NCI-H2081 treated with DMSO at 0.1 percent for 48 hours (cell line): ENCODE measurements at places on chromosomes 6 and 20.

- no peak for DNase-seq
These were observed 99.5 kb upstream of the BHLHE23 start for GRCh38 chr20:63106108-63106764.

GRCh38 chr6:130043344-130043743 lies 25.0 kb downstream of the L3MBTL3 start:
- DNase-seq, result no peak

GRCh38 chr6:136526196-136526930 lies 23.9 kb downstream of the MAP7 start:
- no peak for DNase-seq

DNA sequence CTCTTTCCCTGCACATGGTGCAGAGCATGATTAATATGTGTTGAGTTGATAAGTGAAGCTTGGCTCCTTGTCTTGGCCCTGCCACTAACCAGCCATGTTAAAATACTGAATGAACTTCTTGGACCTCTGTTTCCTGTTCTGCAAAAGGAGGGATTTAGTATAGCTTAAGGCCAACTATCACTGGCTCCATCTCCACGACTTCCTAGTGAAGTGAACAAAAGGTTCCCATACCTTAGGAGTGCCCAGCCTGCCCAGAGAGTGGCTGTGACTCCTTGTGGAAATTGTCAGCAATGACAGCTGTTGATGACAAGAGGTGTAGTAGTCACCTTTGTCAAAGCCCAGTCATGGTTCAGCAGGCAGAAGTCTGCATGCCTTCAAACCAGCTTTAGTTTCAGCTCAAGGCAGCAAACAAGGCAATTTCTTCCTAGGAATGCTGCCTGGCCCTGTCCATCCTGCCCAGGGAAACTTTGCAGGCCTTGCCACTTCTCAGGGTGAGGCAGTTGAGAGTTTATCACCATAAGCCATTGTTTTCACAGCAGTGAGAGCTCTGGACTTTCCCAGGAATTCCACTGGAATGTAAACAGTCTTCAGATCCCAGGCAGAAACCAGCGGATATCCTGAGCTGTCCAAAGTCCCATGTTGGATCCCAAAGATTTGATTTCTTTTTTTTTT lies 169.7 kb upstream of the TNFAIP3 start:
- no peak for DNase-seq

DNA sequence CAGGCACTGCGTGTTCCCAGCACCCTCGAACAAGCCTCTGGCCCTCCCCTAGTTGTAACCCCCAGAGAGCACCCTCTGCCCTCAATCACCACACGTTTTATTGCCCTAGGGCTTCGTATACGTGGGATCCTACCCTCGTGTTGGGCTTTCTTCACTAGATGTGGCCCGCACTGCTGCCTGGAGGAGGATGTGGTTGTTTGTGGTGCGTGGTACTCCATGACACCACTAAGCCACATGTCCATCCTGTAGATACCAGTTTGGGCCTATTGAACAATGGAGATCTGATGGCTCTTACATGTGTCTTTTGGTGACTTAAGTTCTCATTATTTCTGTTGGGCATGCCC lies 17.0 kb downstream of the SLC2A4RG start:
- DNase-seq, result no peak
